Right ventricle myocardium superior (tissue), 1 donor: ENCODE measurements at places on chromosomes 6 and 20. TPM values are rescaled to one million over a fixed set of nuclear protein-coding genes. Genes with fewer than 3 reads are reported as not detected.

DNA sequence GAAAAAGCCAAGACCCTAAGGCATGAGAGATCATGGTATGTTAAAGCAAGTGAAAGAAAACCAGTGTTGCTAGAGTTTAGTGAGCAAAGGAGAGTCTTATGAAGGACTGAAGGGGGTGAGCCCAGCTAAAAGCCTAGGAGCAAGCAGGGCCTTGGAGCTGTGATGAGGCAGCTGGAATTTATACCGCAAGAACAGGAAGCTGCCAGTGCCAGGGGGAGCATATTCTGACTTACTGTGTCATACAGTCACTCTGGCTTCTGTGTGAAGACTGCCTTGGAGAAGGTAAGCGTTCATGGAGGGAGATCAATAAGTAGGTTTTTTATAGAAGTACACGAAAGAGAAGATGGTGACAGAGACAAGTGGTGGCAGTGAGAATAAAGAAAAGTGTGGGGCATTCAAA, 308.9 kb upstream of the THEMIS start:
- DNase-seq, result no peak

DNA sequence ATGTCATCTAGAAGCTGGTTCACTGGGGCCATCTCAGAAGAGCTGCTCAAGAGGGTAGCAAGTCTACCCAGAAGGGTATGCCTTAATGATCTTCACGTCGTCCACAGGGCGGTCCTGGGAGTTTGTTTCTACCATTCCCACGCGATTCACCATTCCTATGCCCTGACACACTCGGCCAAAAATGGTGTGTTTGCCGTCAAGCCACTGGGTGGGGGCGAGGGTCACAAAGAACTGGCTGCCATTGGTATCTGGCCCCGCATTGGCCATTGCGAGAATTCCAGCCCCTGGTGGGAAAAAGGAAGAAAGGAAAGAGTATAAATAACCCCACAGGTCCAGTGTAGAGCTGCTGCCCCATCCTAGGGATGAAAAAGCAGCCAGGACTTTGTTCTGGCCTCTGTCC, 16.5 kb upstream of the CPNE5 start:
- DNase-seq, result no peak

DNA sequence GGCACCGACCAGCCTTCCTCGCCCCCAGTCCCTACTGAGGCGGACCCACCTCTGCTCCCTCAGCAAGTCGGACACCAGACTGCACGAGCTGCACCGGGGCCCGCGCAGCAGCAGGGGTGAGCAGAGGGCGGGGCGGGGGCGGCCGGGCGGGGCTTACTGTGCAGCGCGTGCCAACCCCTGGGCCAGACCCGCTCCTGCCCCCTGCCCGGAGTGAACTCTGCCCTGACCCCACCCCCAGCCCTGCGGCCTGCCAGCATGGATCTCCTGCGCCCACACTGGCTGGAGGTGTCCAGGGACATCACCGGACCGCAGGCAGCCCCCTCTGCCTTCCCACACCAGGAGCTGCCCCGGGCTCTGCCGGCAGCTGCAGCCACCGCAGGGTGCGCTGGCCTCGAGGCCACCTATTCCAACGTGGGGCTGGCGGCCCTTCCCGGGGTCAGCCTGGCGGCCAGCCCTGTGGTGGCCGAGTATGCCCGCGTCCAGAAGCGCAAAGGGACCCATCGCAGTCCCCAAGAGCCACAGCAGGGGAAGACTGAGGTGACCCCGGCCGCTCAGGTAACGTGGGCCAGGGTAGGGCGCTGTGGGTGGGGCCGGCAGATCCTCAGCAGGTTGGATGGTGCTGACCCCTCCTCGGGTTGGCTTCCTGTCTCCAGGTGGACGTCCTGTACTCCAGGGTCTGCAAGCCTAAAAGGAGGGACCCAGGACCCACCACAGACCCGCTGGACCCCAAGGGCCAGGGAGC, 1.5 kb upstream of the SLC2A4RG start:
- DNase-seq, result no peak

Gene SRMS
- not detected for total RNA-seq
